Stimulated activated CD4-positive, alpha-beta T cell treated with anti-CD3 and anti-CD28 coated beads, Interleukin-1b, Interleukin-23, amount 100 ng/mL, for 4 hours (primary cell): ENCODE measurements at places on chromosomes 4 and X.

DNA sequence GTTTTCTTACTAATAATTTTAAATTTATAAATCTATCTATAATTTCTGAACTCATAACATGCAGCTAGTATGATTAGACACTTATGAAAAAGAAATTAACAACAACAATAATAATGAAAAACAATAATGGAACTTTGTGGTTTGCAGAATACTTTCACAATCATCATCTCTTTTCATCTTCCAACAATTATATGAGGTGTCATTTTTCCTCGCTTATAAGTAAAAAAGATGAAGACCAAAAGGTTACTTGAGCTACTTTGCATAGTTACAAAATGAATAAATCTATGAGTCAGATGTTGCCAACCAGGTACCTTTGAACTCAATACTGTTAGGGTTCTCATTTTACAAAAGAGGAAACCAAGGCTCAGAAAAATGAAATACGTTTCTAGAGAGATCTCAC lies 98.5 kb upstream of the ELOVL6 start:
- DNase-seq, result no peak

GRCh38 chr4:90030953-90031352 lies 96.2 kb upstream of the CCSER1 start:
- no peak for DNase-seq

DNA sequence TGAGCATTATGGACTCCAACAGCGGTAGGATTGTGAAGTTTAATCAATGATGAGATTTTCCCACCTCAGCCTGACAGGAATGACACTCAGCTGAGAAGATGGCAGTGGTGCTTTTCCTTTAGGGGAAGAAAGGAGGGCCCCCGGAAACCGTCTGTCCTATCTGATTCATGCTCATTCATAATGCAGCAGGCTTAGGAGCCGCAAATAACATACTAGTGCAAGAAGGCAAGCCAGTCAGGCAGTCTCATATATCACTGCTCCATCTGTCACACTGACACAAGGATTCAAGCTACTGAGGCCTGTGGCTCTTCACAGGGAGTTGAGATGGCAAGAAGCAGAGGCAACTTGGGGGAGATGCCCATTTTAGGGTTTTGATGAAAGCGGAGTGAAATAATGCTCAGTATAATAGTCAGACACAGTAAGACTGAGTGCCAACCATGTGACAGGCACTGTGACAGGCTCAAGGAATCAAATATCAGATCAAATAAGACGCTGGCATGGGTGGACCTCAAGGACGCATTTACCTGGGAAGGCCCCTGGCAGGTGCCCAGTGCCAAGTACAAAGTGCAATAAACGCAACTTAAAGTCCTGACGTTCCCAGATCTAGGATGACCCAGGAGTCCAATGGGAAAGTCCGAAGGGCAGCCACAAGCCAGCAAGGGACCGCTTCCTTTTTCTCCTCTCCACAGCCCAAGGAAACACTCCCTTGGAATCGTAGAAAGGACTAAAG lies 63.4 kb downstream of the FHDC1 start:
- DNase-seq, result no peak

DNA sequence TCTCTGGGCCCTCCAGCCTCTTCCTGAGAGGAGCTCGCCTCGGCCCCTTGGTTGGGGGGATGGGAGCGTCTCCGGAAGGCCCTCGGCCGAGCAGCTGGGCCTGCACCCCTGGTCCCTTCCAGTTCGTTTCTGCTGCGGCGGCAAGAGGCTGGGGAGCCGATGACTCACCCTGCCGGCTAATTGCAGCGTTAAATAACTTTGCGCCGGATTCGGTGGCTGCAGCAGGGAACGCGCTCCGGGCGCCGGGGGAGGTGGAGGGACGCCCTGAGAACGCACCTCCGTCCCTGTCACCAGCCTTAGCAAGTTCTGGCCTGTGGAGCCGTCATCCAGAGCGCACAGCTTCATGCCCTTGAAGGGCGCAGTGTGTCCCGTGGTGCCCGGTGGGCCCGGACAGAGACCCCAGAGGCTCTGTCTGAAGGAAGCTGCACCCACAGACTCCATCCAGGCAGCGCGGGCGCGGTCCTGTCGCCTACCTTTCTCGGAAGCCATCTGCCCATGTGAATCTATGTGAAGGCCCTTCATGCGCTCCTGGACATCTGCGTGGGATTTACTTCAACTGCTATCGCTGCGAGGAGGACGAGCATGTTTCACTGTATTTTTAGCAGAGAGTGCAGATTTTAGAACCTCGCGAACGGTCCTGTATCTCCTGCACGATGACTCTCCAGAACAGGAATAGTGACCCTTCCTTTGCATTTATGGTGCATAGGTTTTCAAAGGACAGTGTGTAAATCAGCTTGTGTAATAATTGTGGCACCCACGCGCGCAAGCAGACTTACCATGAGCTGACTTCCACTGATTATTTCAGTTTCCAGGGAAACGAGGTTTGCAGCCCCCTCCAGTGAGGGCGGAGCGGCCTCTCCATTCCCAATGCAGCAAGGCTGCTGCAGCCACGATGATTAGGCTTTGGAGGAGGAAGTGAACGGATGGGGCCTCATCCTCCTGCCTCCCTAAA lies 1.7 kb upstream of the TMEM271 start:
- DNase-seq, result no peak

- no peak for DNase-seq
Measured at GRCh38 chr4:60743654-60744053, 456.5 kb upstream of the ADGRL3 start.

DNA sequence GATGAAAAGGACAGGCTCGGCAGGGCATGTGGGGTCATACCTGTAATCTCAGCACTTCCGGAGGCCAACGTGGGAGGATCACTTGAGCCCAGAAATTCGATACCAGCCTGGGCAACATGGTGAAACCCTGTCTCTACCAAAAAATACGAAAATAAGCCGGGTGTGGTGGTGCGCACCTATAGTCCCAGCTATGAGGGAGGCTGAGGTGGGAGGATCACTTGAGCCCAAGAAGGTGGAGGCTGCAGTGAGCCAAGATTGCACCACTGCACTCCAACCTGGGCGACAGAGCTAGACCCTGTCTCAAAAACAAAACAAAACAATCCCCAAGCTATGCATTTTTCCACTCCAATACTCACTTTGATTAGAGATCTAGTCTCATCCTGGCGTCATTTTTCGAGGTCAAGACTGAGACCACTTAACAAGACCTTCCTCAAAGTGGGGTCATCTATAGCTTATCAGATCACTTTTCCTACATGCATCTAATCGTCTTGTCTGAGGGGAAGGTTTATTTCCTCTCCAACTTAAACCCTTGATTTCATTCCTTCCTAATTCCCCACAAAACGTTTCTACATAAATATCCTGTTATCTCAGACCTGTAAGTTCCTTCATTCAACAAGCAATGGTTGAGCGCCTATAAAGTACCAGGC lies 1.3 kb downstream of the NKAP start:
- DNase-seq, result no peak

- no peak for DNase-seq
Measured at GRCh38 chr4:11313157-11313943, 115.3 kb downstream of the HS3ST1 start.

DNA sequence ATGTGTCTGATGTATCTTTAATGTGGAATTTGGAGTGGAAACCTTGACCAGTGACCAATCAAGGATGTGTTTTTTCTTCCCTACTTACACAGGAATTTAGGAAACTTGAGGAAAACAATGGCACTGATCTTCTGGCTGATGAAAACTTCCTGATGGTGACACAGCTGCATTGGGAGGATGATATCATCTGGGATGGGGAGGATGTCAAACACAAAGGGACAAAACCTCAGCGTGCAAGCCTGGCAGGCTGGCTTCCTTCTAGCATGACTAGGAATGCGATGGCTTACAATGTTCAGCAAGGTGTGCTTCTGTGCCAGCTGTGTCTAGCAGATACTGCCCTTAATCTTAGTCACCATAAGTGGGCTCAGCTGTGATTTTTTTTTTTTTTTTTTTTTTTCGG lies 12.6 kb downstream of the TAF1 start:
- no peak for DNase-seq

DNA sequence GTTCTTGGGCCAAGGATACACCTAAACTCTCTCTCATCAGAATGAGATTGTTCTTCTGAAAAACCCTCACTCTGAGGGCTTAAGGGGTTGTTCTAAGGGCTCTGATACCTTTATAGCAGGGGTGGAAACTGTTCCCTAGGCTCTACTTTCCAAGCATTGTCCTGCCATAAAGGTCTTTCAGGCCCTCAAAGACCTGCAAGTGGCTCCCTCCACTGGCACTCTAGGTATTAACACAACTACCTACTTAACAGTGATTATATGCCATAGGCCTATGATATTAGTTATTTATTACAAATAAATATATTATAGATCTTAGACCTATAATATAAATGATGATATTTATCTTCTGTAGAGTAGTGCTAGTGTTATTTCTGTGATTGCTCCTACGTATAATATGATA lies 473.7 kb upstream of the RPS6KA3 start:
- no peak for DNase-seq

DNA sequence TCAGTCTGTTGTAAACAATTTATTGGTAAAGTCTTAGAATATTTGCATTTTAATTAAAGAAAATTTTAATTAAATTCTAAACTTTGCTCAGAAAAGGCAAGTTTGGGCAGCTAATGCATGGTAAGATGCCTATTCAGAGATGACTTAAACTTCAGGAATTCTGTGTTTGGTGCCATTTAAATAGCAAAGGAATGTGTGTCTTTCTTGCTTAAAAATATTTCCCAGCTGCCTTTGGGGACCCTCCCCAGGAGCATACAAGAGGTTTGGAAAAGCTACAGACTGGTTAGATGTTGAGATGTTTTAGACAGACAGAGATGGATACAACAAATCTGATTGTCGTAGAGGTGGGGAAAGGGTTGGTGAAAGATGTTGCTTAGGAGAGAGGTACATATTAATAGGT lies 36.5 kb downstream of the AFF2 start:
- no peak for DNase-seq

- DNase-seq, result no peak
Measured at GRCh38 chr4:177517862-177518261, 75.6 kb upstream of the AGA start.

GRCh38 chrX:32370456-32371205 lies 840.7 kb downstream of the DMD start:
- DNase-seq, result no peak

- DNase-seq, result no peak
Measured at GRCh38 chrX:43720082-43720481, 64.0 kb downstream of the MAOA start.

- no peak for DNase-seq
Measured at GRCh38 chr4:1638873-1639272, 45.2 kb downstream of the FAM53A start.

DNA sequence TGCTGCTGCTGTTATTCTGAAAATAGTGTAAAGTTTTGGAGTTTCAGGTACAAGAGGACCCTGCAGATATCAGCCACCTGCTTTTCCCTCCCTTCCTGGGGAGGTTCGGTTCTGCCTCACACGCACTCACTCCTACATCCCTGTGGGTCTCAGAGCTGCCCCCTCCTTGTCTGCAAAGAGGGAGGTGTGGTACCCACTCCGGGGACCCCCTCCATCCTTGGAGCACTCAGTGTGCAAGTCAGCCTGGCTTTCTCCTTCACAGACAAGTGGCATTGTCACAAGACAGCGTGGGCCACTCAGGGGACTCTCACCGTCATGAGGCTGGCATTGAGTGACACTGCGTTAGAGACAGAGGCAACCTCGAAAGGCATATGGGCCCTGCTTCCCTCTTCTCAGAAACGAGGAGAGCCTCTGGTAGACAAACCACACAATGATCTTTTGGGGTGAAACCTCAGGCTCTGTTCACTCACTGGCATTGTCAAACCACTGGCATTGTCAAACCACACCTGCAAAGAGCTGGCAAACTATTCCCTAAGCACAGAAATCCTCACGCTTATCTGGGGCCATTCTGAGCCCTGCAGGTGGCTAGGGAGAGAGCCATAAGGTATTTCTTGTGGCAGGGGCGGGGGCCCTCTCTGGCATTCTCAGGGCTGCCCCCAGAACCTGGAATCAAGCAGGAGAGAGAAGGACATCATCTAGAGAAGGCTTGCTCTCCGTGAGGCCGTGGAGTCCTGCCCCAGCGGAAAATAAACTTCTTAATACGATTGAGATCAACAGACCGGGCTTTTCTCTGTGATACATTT lies 285.0 kb downstream of the SHOX start:
- DNase-seq, result no peak

DNA sequence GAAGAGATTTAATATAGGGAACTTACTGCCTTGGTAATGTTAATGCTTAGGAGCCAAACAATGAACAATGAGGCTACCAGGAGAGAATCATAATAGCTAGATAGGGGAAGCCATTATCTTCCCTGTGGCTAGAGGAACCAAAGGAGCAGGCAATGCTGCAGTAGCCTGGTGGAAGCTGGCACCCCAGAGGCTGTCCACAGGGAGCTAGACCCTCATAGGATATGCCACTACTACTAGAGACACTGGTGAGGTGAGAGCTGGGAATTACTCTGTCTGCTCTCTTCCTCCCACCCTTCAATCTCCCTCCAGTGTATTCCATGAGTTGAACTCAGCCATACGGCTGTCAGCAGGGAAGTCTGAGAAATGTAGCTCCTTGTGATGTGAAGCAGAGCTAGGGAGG lies 601.4 kb downstream of the KCNIP4 start:
- DNase-seq, result no peak

- no peak for DNase-seq
Measured at GRCh38 chrX:128653524-128654060, 601.4 kb upstream of the ACTRT1 start.

DNA sequence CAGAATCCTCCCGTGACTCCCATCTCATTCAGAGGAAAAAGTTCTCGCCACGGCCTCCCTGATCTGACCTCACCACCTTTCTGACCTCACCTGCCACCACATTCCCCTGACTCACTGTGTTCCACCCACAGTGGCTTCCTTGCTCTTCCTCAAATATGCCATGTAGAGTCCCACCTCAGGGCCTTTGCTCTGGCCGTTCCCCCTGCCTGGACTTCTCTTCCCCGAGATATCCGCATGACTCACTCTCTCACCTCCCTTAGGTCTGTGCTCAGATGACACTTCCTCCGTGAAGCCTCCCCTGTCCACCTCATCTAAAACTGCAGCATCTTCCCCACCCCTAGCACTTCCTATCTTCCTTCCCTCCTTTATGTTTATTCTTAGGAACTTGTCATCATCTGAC lies 7.2 kb upstream of the TSPYL2 start:
- no peak for DNase-seq

DNA sequence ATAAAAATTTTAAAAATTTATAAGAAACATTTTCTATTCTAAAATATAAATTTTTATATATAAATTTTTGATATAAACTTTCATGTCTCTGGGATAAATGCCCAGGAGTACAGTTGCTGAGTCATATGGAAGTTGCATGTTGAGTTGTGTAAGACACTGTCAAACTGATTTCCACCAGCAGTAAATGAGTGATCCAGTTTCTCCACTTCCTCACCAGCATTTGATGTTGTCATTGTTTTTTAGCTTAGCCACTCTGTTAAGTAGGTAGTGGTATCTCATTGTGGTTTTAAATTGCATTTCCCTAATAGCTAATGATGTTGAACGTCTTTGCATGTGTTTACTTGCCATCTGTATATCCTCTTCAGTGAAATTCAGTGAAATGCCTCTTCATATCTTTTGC lies 66.5 kb downstream of the MAMLD1 start:
- no peak for DNase-seq

DNA sequence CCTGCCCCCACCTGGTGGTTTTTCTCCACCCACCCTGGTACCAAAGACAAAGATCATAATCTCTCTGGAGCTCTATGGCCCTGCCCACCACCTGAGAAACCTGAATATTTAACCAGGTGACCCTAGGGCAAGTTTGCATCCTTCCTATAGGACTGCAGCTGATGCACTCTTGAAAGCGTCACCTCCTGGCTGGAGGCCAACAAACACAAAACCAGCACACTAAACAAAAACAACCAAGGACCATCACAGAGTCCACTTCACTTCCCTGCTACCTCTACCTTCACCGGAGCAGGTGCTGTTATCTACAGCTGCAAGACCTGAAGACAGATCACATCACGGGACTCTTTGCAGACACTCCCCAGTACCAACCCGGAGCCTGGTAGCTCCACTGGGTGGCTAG lies 296.7 kb upstream of the FGF13 start:
- no peak for DNase-seq
